Gastroesophageal sphincter (tissue), 4 donors: ENCODE measurements at places on chromosomes 7 and 10. TPM values are rescaled to one million over a fixed set of nuclear protein-coding genes. Genes with fewer than 3 reads are reported as not detected.

The SLC13A1 gene
- total RNA-seq, result not detected

The VSIR gene
- total RNA-seq, result 62.5 TPM

The HOXA7 gene
- 5.1 TPM for total RNA-seq

The HOGA1 gene
- total RNA-seq, result 0.81 TPM

The FAM24B gene
- 1.6 TPM for total RNA-seq

The CFTR gene
- not detected for total RNA-seq

The CTNNA3 gene
- 22.0 TPM for total RNA-seq

The PIK3CG gene
- total RNA-seq, result 2.0 TPM

The RNF133 gene
- total RNA-seq, result 0.85 TPM
